GM12892 (cell line): ENCODE measurements at places on chromosomes 7 and 10.

GRCh38 chr10:79491143-79491835, 21.0 kb upstream of the EIF5AL1 start:
- no peak for DNase-seq

- DNase-seq, result no peak
Measured at GRCh38 chr7:158458716-158459282, 128.8 kb downstream of the PTPRN2 start.

- no peak for DNase-seq
Measured at GRCh38 chr7:132350741-132351140, 225.5 kb downstream of the PLXNA4 start.

GRCh38 chr7:19619122-19619521, 89.7 kb downstream of the POLR1F start:
- DNase-seq, result no peak

DNA sequence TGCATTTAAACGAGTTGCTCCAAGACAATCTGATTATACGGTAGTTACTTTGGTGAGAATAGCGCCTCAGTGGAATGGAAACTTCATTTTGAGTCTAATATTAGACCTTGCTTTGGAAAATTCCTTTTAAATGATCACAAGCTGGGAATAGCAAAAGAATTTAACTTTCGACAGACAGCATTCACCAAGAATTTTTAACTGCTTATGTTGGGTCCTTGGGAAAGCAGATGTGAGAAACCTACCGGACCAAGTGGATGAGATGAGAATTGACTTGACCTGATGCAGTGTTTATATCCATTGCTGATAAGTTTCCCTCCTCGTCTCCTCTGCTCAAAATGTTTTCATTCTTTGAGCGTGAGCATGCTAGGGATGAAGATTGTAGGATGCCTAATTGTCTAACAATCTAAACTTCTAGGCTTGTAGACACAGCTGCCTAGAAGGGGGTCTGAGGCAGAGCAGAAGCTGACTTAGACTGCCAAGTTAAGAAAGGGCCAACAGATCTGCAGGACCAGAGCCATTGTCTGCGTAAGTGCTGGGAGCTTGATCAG, 126.9 kb downstream of the CNNM2 start:
- DNase-seq, result no peak

- DNase-seq, result no peak
Measured at GRCh38 chr10:15802375-15802949, 57.8 kb downstream of the MINDY3 start.

DNA sequence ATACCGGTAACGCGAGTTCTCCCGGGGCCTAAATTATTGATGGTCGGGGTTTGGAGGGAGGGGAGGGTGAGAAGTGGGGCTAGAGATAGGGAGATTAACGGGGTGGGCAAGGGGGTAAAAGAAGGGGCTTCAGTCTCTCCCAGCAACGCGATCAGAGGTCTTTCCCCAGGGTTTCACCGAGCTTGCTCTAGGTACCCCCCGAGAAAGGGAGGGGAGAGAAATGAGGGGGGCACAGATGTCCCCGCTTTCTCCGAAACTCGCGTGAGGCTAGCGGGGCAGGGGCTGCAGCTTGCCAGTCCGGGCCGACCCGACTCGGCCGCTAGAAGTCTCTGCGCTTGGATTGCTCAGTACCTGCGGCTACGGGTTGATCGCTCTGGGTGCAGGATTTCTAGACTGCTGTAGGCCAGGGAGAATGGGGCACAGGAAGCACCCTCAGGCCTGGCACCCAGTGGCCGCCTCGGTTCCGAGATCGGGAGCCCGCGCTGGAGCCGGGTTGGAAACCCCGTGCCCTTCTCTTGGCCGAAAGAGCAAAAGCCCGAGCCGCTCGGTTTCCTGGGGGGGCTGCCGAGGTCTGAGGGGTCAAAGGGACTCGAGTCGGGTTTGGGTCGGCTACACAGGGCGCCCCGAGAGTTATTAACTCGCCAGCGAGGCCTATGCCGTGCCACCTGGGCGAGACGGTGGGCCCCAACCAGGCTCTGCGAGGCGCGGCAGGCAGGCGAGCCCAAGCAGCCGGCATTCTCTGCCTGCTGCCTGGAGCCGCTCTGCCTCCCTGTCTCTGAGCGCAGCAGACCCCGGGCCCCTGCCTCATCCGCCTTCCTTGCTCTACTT, 3.1 kb downstream of the PAX2 start:
- DNase-seq, result no peak

DNA sequence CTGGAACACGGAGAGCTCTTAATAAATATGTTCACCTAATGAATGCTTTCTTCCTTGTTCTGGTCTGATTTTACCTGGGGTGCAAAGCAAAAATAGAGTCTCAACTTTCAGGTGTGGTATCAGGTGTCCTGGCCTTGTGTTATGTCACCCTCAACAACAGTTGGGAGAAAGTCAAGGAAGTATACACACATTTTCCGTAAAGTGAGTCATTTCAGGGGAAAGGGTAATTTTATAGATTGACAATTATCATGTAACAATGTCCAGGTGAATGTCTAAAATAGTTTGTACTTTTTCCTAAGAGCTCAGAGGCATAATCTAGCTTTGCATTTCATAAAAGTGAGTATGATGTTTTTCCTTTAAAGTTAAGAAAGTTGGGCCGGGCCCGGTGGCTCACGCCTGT, 287.4 kb downstream of the SKIDA1 start:
- no peak for DNase-seq

DNA sequence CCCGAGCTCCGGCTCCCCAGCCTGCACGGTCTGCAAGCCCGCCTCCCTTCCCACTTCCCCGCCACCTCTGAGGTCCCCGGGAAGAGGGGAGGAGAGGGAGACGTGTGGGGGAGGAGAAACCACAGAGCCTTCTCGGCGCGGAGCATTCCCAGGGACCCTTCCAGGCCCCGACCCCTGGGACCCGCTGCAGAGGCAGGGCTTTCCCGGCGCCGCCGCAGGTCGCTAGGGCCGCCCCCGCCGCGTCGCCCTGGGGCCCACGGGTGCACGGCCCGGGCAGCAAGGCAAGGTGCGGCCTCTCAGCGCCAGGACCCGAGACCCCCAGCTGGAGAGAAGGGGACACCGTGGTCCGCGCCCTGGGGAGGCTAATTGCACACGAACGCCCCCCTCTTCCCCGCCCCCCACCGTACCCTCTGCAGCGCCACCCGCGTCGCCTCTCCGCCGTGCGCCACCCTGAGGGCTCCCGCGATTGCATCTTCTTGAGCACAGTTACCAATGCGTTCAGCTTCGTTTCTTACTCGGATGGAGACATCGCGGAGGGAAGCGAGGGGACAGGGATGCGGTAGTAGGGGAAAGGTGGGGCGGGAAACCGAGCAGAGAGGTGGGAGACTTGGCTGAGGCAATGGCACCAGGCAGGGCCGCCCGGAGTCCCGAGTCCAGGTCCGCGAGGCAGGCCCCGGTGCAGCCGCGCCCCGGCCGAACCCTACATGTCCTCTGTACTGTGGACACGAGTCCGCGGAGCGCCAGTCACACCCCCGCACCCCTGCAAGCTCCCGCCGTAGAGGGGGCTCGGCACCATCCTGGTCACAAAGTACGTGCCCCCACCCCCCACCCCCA, 28.9 kb downstream of the SKIDA1 start:
- DNase-seq, result no peak

DNA sequence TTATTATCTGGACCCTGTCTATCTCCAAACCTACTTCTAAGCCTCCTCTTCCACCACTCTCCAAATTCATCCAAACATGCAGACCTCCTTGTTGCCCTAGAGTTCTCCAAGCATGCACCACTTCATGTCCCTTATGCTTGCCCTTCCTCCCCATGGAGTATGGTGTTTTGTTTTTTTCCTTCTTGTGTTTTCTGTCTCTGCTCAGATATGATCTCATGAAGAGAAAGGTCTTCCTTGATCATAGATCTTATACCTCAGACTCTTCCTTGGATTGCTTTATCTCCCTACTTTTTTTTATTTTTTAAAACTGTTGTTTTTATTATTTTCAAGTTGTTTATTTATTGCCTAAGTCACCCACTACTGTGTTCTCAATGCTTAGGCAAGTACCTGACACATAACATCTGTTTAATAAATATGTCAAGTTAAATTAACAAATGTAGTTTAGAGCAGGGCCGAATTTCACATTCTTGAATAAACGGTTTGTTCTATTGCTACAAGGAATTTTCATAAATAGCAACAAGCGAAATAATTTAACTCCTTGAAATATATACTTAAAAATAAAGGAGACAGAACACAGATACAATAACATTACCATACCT, 84.5 kb downstream of the HGF start:
- DNase-seq, result no peak

- DNase-seq, result no peak
Measured at GRCh38 chr7:18343047-18343446, 152.5 kb upstream of the HDAC9 start.

- DNase-seq, result no peak
Measured at GRCh38 chr10:126225672-126226008, 162.6 kb downstream of the ADAM12 start.

DNA sequence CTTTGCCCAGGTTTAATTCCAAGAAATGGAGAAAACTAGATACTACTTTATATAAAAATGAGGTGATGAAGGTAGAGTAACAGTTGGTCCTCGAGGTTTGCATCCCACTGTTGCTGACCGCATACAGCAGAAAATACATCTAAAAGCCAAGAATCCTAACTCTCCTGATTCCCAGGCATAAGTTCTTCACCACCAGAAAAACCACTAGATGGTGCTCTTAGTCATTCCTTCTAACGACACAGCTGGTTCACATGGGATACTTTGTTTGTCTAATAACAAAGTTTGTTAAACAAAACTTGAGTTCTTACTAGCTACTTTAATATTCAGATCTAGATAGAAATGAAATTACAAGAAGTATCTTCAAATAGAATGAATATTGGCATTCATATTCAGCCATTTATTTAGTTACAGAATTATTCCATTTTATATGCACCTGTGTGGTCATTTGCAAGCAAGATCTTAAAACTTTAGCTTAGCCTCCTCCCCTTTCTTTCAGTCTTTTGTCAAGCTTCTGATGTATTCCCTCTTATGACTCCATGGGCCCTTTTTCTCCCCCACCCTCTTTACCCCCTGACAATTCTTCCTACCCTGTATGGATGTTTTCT, 54.1 kb upstream of the CYP26C1 start:
- no peak for DNase-seq

- DNase-seq, result no peak
Measured at GRCh38 chr7:71132377-71133231, 660 bp downstream of the GALNT17 start.

DNA sequence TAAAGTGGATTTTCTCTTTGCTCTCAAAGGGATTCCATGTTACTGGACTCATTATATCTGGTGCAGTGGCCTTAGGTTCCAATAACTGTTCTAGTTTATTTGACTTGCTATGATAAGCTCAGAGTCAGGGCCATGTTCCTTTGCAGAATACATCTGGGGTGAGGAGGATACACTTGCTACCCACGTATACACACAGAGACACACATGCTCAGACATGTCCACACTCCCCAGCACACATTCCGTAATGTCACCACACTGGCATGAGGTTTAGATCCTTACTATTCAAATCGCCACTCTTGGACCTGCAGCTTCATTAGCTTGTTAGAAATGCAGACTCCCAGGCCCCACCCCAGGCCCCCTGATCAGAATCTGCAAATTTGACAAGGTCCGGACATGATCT, 195.3 kb downstream of the BMPER start:
- no peak for DNase-seq

DNA sequence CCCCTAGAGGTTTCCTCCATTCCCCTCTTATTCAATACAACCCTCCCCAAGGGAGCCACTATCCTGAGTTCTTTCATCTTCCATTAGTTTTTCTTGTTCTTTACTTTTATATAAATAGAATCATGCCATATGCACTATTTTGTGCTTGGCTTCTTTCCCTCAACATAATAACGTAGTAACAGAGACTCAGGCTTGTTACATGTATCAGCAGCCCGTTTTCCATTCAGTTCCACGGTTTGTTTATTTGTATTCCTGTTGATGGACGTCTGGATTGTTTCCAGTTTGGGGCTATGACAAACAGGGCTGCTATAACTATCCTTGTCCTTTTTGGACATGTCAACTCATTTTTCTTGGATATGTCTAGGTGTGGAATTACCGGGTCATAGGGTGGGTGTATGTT, 264.4 kb upstream of the MKI67 start:
- DNase-seq, result no peak

- no peak for DNase-seq
Measured at GRCh38 chr7:105493196-105493922, 28.7 kb downstream of the PUS7 start.

DNA sequence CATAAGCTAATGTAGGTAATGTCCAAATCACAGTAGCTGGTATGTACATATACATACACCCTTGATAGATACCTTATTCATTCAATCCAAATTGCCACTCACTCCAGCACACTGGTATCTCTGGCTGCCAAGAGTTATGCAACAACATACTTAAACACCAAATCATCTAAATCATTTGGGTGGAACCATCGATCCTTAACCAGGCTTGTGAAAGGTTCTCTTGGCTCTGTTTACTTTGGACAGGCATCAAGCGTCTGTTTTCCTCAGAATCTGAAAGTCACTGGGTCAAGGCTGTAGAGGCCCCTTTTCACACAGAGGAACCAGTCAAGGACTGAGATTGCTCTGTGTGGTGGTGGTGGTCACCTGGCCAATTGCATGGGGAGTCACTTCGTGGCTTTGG, 24.6 kb downstream of the JAZF1 start:
- no peak for DNase-seq

DNA sequence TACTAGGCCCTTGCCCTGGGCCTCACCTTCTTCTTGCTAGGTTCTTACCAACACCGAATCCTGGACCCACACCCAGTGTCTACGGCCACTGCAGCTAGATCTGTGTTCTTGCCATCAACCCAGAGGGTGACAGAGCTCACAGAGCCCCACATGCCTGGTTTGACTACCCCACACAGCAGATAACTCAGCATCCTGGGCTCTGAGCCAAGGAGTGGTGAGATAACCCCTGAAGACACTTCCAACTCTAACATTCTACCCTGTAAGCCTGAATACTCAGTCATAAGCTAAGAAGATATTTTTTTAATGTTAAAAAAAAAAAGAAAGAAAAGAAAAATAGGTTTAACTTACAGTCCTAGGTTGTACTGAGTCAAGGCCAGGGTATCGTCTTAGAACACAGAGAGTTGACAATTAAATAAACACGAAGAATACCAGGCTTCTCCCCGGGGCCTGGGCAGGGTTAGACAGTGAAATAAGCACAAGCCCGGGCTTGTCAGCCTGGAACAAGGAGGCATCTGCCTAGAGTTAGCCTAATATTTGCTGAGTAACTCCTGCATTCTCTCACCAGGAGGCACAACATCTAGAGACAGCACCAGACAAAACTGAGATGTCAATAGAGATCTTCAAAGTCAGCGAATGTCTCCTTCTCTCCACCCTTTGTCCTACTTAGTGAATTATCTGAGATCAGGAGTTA, 556.5 kb upstream of the LRRN3 start:
- no peak for DNase-seq
